ENCODE measurements at places on chromosomes 16 and 17.

DNA sequence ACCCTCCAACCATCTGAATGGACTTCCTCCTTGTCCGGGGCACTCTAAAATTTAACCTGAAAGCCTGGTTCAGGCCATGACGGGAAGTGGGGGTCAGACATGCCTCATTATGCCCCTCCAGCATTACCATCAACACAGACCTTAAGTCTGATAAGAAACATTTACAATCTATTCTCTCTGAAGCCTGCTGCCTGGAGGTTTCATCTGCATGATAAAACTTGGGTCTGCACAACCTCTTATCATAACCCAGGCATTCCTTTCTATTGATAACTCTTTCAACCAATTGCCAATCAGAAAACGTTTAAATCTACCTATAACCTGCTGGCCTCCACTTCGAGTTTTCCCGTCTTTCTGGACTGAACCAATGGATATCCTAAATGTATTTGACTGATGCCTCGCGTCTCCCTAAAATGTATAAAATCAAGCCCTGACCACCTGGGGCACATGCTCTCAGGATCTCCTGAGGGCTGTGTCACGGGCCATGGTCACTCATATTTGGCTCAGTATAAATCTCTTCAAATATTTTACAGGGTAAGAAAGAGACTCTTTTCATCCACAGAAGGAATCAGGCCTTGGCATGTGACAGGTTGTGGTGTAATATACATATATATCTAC, 45.6 kb downstream of the LYRM1 start:
- DNase-seq, result no peak

DNA sequence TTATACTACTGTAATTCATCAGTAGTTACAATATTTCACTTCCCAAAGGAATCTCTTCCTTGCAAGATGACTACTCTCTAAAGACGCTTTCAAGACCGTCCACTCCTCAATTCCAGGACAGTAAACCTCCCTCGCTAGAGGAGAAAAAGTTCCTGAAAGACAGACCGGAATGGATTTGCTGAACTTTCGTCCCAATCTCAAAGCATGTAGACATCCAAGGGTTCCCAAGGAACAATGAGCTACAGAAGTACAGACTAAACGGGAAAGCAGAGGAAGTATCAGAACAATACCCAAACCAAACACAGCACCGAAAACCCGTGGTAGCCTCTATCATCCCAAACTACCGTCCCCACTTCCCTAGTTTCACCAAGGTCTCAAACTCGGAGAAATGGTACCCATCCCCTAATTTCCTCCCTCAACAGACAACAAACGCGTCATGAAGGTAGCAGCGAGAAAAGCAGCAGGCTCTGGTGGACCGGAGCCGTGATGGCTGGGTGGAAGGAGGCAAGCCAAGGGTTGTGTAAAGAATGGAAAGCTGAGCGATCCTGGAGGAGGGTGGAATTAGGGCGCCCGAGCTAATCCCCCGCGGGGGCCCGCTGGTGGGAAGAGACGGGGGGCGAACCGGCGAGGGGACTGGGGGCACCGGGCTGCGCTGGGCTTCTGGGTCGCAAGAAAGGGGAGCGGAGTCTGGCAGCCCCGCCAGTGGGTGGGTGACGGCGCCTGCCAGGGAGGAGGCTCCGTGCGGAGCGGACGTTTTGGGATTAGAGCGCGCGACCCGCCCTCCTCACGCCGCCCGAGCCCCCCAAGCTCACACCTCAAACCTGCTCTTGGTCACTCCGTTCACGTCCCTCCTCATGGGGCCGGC, 647 bp downstream of the FBXL20 start:
- no peak for DNase-seq

GRCh38 chr17:34683390-34683789, 104.0 kb downstream of the TMEM132E start:
- no peak for DNase-seq

- no peak for DNase-seq
These were observed 20.7 kb downstream of the TPSD1 start for GRCh38 chr16:1276580-1276878.

GRCh38 chr17:12726131-12726530, 60.4 kb downstream of the MYOCD start:
- DNase-seq, result no peak

- no peak for DNase-seq
These were observed 40.4 kb downstream of the ABCC6 start for GRCh38 chr16:16182918-16183317.

GRCh38 chr17:1047177-1047878, 50.4 kb downstream of the TIMM22 start:
- no peak for DNase-seq

DNA sequence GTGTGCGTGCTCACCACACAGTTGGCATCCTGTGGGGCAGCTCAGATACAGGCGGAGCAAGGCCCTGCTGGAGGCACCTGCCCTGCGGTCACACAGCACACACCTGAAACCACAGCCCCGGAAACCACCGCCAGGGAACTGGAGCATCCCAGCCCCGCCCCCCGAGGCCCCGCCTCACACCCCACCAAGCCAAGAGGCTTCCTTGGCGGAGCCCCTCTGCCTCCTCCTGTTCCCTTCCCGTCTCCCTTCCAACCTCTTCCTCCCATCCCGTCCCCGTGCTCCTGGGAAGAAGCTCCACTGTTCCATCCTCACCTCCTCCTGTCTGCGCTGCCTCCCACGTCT, 205.5 kb downstream of the NTN1 start:
- no peak for DNase-seq

DNA sequence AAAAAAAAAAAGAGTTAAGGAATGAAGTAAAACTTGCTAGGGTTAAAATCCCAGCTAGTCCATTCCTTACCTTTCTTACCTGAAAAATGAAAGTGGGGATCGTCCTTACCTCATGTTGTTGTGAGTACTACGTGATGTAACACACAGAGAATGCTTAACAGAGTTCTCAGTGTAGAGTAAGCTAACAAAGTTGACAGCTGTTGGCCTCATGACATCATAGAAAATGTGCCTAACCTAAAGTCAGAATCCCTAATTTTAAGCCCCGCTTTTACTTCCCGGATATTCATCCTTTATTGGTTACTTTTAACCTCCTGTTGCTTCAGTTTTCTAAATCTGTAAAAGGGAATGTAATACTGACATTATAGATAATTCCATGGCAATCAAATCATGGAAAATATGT, 505.8 kb upstream of the HSBP1 start:
- DNase-seq, result no peak

DNA sequence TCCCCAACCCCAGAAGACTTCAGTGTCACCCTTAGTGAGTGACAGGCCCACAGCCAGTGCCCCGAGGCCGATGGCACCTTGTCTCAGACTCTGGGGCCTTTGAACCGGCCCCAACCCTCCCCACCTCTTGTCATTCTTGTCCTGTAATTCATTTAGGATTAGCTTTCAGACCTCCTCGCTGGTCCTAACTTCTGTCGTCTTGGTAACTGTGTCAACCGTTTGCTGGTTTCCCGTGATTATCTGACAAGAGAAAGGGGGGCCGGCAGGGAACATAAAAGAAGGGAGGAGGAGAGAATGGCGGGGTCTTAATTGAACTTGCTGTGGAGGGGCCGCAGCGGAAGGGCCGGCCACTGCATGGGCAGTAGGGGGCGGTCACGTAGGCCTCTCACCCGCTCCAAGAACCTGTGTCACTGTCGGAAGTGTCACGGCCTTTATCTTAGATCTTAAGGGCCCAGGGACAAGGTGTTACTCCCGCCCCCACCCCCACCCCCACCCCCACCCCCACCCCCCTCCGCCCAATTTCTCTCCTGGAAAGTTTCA, 46.5 kb upstream of the GSE1 start:
- DNase-seq, result no peak

DNA sequence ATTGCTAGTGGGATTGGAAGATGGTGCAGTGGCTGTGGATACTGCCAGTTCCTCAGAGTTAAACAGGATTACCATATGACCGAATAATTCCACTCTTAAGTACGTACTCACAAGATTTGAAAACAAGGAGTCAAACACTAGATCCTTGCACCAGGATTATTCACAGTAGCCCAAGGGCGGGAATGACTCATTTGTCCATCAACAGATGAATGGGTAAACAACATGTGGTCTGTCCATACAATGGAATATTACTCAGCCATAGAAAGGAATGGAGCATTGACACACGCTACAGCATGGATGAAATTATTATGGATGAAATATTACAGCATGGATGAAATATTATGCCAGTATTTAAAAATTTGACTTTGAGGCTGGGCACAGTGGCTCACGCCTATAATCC, 9.1 kb upstream of the MAPK8IP3 start:
- no peak for DNase-seq

DNA sequence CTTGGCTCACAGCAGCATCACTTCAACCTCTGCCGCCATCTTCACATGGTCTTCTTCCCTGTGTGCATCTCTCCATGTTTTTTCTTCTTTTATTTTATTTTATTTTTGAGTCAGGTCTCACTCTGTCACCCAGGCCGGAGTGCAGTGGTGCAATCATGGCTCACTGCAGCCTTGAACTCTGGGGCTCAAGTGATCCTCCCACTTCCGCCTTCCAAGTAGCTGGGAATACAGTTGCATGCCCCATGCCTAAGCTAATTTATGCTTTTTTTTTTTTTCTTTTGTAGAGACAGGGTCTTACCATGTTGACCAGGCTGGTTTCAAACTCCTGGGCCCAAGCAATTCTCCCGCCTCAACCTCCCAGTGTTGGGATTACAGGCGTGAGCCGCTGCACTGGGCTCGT, 1.9 kb downstream of the NUDT7 start:
- DNase-seq, result no peak

DNA sequence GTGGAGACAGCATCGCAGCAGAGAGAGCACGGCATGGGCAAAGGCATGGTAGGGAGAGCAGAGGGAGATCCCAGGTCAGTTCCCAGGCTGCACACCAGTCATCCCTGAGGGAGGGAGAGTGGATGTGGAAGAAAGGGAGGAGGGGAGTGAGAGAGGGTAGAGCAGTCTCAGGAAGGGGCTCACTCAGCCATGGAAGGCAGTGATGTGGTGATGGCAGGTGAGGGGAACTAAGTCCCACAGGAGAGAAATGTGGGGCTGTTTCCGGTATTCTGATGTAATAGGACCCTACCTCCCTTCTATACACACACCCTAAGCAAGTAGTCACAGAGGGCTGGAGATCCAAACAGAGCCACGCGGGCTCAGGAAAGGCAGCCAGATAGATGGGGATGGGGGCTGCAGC, 500.3 kb upstream of the CDH11 start:
- DNase-seq, result no peak

- no peak for DNase-seq
These were observed 27.6 kb downstream of the HSD17B2 start for GRCh38 chr16:82062645-82063058.

- peak; percentile 7 for DNase-seq
These were observed at the start of gene NRN1L for GRCh38 chr16:67884684-67885083. Gene NRN1L (plus strand): TSS chr16:67884885. CDS start chr16:67884904, 19 bp downstream.

DNA sequence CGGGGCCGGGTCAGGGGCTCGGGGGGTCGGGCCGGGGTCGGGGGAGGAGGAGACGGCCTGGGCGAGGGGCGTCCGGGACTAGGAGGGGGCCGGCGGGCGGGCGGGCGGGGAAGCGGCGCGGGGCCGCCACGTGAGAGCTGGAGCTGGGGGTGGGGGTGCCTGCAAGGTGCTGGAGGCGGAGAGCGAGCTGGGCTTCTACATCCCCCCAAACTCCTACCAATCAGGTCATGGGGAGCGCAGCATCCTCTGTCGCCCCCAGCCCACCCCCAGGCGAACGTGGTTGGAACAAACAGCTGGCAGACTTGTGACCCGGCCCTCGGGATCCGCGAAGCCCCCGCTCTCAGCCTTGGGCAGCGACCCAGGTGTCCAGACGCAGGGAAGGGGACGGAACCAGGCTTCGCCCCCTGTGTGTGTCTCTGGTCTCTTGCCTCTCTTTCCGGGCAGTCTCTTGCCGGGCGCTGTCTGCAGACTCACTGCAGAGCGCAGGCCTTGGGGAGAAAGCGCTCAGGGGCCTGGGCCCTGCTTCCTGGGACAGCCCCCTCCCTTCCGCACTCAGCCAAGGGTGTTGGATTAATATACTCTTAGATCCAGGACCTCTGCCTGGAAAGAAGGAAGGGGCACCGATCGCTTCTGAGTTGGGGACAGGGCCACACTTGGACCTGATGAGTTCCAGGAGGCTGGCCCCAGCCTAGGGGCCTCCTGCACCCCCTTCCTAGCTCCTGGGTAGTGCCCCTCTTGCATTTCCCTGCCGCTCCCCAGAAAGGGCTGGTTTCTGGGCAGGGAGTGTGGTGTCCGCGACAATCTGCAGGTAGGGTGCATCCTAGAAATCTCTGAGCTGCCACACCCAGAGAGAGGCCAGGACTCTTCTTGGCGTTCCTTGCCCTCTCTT, 722 bp downstream of the RASL10B start:
- no peak for DNase-seq

- no peak for DNase-seq
These were observed 4.9 kb downstream of the IRX3 start for GRCh38 chr16:54281535-54282201.

GRCh38 chr17:76088041-76088867, 9.3 kb downstream of the ZACN start:
- DNase-seq, result no peak

- DNase-seq, result no peak
These were observed 42.8 kb downstream of the MRC2 start for GRCh38 chr17:62670202-62670821.

GRCh38 chr17:74950207-74950606, 14.5 kb downstream of the OTOP3 start:
- no peak for DNase-seq

DNA sequence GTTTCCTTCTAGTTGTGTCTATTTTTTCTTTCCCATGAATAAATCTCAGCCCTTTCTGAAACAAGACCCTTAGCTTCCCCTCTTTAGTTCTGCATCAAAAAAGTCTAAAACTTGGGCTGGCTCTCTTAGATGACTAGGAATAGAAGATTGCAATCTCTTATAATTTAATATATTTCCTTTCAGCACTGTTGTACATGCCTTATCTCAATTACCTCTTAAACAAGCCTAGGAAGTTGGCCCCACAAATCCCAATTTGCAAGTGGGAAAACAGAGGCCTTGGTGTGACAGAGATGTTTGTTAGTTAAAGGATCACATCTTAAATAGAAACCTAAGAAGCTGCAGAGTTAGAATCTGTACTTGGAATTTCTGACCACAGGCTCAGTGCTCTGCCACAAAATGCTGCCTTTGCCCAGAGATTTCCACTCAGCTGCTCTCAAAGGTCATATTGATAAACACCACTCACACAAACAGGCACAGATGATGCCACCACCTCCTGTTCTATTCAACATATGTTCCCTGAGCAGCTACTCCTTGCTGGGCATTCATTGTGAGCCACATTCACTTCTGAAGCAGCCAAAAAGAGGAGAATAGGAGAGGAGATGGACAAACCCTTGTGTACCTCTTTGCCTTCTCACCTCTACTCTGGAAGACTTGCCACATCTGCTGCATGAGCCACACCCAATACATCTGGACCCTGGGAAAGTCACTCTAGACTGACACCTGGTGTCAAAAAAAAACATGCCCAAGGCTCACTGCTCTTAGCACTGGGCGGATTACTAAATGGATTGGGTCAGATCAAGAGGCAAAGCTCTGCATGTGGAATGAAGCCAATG, 5.5 kb downstream of the CCDC182 start:
- no peak for DNase-seq

DNA sequence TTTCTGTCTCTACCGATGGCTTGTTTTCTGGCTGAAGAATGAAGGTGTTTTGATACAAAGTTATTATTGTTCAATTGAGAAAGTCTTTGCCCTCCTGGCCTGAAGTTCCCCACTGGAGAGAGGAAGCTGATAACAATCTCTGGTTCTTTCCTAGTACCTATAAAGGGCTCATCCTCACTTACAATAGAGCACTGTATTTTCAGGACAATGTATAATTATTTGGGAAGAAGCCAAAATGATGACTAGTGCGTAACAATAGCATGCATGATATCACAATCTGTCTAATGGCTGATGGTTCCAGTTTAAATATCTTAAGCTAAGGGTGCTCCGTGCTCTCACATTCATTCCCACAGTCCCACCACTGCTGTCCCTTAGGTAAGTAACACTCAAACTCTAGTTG, 230.7 kb downstream of the IRX3 start:
- DNase-seq, result no peak
